ENCODE measurements at places on chromosomes 1 and 21.

DNA sequence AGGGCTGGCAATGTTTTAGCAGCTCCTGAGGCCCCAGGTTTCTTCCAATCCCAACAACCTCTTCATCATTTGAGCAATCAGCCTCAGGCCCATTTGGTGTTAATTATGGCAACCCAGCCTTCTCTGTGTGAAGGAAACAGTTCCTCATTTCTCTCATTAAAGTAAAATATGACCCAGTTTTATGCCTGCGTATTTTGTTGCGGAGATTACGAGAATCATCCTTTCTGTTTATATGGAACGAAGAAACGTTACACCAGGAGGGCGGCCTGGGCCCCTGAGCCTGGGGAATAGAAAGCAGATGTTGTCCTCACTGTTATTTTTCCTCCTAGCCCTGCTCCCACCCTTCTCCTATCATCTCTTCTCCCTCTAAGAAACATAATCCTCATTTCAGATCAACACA lies 332.2 kb upstream of the USP24 start:
- no peak for DNase-seq

DNA sequence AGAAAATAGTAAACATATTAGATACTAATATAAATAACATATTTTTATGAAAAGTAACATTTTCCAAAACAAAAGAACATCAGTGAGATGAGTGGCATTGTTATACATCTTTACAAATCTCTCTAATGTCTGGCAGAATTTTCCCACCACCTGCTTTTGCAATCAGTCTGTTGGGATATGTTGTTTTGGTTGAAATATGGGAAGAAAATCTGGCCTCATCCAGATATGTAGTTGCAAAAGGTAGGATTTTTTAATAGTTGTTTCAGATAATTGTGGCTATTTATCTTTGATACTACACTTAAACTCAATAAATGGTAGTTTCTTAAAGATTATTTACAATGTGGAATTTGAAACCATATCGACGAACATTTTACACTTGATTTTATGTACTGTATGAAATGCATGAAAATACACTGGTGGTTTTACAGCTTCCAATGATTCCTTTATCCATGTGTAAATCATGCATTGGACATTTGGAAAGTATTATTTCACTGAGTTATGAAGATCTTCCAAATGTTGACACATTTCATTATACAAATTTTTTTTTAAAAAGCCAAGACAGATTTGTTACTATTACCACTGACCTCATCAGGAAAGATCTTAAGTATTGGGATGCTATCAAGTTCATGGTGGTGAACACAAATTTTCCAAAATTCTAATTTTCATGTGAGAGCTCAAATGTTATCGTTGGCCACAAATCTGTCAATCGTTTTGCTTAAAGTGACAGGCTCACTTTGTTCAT lies 74.1 kb upstream of the CD34 start:
- no peak for DNase-seq

DNA sequence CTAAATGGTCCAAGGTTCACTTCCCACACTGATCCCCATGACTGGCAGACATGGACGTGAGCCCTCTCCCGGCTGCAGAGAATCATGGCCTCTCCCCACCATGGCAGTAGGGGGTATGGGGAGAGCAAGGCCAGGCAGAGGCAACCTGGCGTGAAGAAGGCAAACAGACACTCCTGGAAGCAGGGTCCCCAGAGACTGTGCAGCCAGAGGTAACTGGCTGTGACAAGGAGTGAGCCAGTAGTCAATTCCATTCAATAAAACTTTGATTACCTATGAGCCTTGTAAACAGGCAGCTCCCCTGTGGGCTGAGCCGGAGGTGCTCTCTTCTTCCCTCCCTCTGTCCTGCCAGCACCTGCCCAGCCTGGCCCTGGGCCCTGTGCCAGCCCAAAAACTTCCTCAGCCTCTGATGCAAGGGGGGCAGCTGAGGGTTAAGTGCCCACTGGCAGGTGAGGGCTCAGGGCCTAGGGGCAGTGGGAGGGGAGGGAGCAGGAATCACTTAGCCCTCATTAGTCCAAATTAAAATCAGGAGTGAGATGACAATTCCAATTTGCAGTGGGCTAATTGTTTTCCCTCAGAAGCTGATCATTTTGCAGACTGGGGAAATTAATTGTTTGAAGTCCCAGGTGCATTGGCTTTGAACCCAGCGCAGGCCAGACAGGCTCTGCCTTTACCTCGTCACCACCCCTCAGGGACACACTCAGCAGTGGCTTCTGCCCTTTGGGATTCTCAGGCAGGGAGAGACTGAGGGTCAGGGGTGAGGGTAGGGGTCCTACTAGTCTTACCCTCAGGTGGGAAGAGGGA lies 35.6 kb downstream of the LRRN2 start:
- DNase-seq, result no peak

GRCh38 chr1:179447489-179447888 lies 81.7 kb downstream of the AXDND1 start:
- no peak for DNase-seq

- no peak for DNase-seq
Measured at GRCh38 chr1:2504225-2504948, 22.0 kb downstream of the PANK4 start.

DNA sequence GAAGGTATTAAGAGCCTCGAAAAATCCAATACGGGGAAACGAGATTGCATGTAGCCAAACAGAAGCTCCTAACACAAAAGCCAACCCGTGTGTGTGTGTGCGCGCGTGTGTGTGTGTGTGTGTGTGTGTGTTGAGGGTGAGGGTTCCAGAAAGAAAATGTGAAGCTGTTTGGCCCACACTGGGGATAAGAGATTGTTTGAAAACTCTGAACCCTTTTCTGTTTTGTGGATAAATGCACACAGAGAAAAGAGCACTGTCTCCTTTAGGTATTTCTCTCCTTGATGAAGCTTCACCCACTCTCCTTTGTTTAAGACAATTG lies 1.9 kb downstream of the WLS start:
- no peak for DNase-seq

- no peak for DNase-seq
Measured at GRCh38 chr1:60279798-60280197, 206.2 kb upstream of the C1orf87 start.

- DNase-seq, result no peak
Measured at GRCh38 chr1:227707846-227708245, 27.3 kb downstream of the JMJD4 start.

DNA sequence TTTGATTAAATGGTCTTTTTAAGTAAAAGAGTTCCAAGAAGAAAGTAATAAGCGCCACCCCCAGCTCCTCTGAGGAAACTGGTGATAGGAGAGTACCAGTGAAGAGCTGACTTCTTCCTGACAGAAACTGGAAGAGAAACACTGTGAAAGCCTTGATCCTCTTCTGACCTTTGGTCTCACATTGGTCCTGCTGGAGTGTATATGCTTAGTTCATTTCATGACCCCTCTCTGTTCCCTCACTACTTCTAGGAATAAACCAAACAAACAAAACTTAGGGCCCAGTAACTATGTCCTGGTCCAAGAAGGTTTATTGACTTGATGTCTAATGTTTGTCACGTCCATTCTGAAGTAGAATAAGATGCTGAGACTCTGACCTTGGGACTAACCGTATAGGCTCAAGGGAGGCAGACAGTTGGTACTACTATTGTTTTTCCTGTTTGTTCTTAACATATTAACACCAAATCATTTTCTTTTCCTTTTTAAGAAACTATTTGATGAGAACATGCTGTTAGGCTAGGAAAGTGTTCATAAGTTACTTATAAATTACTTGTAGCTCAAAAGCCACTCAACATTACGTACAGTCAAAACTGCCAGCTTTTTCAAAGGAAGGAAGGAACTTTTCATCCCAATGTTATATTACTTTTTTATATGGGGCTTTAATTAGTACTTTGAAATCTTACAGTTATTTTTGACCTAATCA lies 57.9 kb downstream of the MIER1 start:
- no peak for DNase-seq

- DNase-seq, result no peak
Measured at GRCh38 chr1:52063192-52063591, 7.1 kb downstream of the BTF3L4 start.

GRCh38 chr1:17881761-17882160 lies 126.6 kb downstream of the ACTL8 start:
- DNase-seq, result no peak

DNA sequence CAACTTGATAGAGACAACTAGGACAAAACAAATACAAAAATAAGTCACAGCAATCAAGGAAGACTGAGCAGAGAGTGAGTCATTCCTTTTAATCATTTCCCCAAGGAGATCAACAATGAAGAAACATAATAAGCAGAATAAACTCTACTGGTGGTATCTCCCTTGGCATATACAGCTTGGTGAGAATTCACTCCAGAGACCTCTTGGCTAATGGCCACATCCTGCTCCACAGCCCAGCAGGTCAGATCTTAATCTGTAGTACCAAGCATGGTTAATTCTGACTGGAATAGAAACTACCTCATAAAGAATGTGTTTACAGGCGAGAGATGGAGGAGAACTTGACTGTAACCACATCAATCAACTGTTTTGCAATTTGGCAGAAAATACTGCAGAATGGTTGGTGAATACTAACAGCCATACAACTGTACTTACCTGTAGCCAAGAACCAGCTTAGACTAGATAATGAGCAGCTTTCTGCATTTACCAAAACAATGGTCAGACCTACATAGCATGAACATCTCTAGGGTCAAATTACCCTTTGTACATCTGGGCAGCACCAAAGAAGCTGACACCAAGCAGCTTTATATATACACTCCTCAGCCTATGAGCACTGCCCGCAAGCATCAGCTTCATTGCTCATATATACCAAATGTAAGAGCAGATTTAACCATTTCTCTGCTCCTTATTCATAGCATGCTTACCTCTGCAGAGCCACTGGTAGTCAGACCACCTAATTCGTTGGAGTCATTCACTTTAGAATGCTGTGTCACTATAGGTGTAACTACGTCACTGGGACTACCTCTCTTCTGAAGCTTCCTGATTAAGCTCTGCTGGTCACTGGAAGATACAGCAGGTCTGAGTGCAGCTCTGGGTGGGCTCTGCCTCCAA lies 51.0 kb downstream of the KIAA0319L start:
- DNase-seq, result no peak

DNA sequence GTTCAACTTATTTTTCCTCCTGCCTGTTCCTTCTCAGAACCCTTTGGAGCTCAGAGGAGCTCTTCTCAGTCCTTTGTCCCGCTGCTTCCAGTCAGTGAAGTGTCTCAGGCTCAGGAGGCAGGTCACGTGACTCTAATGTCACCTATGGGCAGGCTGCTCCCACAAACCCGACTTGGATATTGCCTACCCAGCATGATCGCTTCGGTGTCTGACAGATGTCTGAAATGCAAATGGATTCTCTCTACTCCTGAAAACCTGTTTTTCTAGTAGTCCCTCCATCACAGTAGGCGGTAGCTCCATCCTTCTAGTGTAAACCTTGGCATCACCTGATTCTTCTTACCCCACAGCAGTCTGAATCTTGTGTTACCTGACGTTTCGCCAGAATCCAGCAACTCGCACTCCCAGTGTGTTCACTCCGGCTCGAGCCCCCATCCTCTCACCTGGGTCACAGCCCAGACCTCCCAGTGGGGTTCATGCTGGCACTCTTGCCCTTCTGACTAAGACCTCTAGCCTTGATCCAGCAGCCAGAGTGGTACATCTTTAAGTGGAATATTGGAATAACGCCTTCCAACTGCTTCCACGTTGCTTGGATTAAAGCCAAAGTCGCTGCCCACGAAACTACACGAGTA lies 5.4 kb downstream of the PADI6 start:
- no peak for DNase-seq

DNA sequence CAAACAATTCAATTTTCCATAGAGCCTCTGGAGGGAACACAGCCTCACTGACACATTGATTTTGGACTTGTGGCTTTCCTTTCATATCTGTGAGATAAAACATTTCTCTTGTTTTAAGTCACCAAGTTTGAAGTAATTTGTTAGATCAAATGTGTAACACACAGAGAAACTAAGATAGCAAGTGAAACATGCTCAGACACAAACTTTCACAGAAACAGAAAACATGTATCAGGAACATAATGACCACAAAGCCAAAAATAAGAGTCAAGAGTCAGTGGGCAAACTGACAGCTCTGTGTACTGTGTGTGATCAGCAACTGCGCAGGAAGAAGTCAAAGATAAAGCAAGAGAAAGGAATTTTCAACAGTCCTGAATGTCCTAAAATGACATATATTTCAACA lies 1237.5 kb downstream of the AMY1C start:
- DNase-seq, result no peak

DNA sequence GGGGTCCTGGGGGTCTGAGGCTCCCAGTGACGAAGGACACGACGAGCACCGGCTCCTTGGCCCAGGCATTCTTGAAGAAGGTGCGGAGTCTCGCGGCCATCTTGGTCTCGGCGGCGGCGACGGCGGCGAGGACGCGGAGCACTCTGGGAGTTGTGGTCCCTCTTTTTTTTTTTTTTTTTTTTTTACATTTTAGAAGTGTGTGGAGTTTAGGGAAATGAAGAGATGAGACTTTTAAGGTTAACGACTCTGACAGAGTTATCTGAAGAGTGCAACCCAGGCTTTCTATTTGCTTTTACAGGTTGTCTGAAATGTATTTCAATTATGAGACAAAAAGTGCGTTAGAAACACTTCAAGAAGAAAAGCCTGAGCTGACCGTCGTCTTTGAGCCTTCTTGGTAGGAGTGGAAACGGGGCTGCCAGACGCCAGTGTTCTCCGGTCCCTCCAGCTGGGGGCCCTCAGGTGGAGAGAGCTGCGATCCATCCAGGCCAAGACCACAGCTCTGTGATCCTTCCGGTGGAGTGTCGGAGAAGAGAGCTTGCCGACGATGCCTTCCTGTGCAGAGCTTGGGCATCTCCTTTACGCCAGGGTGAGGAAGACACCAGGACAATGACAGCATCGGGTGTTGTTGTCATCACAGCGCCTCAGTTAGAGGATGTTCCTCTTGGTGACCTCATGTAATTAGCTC lies 9.7 kb downstream of the OR2B11 start:
- DNase-seq, result no peak

DNA sequence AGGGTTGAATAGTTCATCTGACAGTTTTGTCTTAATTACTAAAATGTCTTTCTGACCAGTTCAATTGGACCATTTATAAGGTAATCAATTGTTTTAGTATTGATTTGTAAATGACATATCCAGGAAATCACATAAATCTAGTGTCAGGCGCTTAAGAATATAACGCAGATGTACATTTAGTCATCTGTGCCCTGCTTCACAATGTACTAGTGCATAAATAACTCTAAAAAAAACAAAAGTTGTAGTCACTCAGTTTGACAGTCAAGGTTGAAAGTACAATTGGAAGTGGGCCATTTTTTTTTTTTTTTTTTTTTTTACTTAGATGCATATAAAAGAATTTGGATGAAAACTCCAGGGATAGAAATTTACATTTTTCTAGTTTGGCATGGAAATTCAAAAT lies 490.4 kb downstream of the PTPRC start:
- no peak for DNase-seq

DNA sequence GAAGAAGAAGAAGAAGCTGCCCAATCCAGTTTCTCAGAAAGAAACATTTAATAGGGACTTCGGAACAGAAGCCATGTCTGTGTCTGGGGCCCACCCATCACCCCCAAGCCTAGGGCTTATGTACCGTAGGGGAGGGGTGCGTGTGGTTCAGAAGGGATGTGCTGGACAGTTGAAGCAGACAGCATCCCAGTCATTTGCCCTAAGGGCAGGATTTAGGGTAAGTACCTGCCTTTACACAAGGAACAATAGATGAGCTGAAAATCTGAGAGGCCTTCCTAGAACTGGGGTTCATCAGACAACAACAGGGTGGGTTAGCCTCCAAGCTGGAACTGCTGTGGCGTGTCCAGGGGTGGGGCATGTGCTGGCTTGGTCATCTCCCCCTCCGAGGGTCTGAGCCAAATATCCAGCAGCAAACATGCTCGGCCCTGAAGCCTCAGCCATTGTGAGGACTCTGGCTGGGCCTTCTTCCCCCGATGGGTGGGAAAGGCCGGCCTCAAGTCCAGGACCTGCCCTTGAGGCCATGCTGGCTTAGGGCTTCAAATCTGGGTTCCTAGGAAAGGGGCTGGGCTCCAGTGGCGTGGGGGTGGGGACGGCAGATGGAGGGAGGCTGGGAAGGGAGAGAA lies 12.1 kb downstream of the CSTB start:
- DNase-seq, result no peak

All from activated B cell treated with CpG ODN at 0.5 μM for 24 hours (primary cell).